CD4-positive, alpha-beta T cell treated with Interleukin-6 at 100 ng/mL for 8 hours (primary cell): ENCODE measurements at places on chromosomes 12 and 14.

DNA sequence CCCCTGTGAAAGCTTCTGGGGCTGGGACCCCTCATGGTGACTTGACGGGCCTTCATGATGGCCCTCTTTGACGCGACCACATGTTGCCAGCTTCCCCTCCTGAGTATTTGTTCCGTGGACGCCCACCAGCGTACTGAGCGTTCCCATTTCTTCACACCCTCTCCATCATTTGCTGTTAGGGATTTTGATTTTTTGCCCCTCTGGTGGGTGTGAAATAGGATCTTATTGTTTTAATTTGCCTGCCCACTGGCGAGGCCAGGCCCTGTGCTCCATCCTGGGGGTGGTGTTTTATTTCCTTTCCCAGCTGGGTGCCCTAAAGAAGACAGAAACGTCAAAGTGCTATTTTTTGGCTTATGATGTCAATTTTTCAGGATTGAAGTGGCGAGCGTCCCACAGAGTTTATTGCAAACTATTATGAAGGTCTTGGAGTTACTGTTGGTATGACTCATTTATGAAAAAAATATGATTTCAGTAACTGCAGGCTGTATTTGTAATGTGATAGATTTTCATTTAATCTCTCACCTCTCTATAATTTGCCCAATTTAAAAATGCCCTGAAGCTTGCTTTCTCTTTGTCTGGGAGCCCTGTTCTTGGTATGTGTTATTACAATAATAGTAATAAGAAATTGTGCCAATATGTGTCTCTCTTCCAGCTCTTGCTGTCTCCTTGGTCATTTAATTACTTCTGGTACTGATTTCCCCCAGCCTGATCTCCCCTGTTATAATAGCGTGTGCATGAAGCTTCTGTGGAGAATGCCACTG lies 99.6 kb downstream of the SLC25A47 start:
- DNase-seq: no peak

DNA sequence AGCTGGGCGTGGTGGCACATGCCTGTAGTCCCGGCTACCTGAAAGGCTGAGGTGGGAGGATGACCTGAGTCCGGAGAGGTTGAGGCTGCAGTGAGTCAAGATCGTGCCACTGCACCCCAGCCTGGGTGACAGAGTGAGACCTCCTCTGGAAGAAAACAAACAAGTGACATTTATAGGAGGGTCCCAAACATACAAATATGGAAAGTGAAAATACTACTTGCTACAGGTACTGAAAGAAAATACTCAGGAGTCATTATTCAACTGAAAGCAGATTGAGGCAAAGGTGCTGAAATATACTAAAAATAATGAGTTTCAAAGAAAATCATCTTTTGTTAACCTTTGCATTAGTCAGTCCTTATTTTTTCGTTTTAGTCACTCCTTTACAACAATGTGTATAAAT lies 53.5 kb downstream of the ETV6 start:
- DNase-seq: no peak

- DNase-seq: no peak
These were observed 30.3 kb downstream of the CCDC88C start for GRCh38 chr14:91387169-91387835.

GRCh38 chr14:65286443-65286842 lies 126.1 kb upstream of the FUT8 start:
- peak; percentile 9 for DNase-seq

GRCh38 chr14:69680297-69680696 lies 68.9 kb downstream of the SUSD6 start:
- DNase-seq: no peak

DNA sequence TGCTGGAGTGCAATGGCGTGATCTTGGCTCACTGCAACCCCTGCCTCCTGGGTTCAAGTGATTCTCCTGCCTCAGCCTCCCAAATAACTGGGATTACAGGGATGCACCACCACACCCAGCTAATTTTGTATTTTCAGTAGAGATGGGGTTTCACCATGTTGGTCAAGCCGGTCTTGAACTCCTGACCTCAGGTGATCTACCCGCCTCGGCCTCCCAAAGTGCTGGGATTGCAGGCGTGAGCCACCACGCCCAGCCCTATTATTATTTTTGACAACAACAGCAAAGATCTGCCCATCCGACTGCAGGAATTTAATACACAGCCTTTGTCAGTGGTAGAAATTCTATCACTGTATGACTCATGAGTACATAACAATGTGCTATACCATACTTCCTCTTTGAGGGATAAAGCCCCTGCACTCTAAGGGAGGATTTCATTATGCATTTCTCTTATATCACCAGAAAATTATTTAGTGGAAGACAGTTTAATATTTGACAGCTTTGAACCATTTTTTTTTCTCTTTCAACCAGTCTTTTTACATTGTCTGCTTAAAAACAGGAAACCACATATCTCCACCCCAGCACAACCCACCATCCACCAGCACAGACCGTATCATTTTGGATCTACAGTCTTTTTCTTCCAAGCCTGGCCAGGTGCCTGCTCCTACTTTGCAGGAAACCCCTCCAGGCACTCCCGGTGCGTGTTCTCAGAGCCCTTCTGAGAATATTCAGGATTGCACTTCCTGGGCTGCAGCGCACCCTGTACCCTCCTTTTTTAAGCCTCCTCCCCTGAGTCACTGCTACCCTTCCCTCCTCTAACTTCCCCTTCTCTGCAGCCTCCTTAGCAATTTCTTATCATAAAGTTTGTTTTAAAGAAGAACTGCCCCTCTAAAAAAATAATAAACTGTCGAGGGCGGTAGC lies 594 bp downstream of the ARHGDIB start:
- DNase-seq: peak; percentile 63

DNA sequence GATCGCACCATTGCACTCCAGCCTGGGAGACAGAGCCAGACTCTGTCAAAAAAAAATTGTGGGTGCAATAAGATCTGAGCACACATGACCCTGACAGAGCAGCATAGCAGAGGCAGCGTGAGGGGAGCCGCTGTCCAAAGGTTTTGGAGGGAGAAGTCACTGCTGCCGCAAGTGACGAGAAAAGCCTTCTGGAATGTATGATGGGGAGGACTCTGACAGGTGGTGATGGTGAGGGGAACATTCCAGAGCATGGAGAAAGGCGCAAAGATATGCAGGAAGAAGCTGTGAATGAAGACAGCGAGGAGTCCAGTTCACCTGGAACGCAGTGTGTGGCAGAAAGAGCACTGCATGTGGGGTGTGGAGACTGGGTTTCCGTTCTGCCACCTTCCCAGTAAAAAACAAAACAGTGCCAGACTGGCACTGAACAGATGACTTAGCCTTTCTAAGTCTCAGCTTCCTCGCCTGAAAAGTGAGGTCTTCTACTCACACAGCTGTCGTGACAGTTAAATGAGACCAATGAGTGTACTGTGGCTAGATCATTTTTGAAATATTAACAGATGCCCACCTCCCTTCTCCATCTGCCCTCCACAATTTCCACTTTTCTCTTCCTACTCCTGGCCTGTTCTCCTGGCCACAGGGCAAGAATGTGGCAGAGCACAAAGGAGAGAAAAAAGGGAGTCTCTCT lies 53.4 kb upstream of the PTHLH start:
- no peak for DNase-seq

GRCh38 chr12:98058838-98059237 lies 456.6 kb upstream of the TMPO start:
- no peak for DNase-seq

GRCh38 chr12:106045251-106045674 lies 93.5 kb downstream of the NUAK1 start:
- no peak for DNase-seq

- no peak for DNase-seq
These were observed 1.5 kb downstream of the LGR5 start for GRCh38 chr12:71440763-71441748.

GRCh38 chr12:104648756-104649155 lies 192.0 kb downstream of the CHST11 start:
- no peak for DNase-seq

DNA sequence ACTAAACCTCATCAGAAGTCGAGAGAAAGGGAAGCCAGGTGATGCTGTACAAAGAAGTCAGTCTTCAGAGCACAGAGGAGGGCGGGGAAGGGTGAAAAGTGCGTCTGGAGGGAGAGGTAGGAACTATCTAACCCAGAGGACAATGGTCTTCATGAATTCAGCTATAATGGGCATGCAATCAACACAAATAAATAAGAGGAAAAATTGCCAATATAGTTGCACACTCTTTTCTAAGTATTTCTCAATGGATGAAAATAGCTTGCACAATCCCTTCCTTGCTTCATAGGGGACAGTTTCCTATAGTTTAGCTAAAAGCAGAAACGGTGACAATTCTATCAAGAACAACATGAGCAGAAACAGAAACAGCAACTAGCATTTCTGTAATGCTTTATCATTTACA lies 931.2 kb downstream of the AACS start:
- DNase-seq: no peak

DNA sequence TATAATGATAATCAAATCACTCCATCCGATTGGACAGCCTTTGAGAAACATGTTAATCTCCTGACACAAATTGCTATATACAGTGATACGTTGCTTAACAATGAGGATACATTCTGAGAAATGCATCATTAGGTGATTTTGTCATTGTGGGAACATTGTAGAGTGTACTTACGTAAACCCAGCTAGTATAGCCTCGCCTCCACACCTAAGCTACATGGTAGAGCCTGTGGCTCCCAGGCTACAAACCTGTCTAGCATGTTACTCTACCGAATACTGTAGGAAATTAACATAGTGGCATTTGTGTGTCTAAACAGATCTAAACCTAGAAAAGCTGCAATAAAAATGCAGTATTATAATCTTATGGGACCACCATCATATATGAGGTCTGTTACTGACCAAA lies 128.6 kb upstream of the PWP1 start:
- DNase-seq: no peak

DNA sequence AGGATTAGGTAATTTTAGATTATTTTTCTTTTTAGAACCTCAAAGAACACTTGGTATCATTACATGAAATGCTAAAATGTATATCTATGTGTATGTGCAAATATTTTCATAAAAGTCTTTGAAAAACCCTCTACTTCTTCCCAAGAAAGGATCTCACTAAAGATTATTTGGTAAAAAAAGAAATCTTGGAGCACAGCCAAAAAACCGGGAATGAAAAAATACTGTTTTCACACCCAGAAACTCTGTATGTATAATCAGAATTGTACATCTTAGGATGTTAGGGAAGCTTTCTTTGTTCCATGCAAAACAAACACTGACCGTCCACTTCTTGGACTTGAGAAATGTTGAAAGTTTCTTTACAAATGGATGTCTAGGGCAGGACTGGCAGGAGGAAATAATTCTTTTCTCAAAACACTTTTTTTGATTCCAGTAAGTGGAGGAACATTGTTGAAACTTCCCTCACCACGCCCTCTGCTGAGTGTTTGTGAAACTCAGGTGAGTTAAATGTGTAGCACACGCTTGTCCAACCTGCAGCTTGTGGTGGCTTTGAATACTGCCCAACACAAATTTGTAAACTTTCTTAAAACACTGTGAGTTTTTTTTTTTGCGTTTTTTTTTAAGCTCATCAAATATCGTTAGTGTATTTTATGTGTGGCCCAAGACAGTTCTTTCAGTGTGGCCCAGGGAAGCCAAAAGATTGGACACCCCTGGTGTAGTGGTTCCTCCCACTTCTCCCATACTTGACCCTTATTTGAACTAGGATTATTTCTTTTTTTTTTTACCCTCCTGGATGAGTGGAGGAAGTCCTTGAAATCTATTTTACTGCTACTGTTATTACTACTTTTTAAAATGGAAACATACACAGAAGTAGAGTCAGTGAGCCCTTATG lies 26.6 kb downstream of the FBXO34 start:
- peak; percentile 25 for DNase-seq

GRCh38 chr14:95033682-95034632 lies 123.4 kb downstream of the DICER1 start:
- DNase-seq: no peak

DNA sequence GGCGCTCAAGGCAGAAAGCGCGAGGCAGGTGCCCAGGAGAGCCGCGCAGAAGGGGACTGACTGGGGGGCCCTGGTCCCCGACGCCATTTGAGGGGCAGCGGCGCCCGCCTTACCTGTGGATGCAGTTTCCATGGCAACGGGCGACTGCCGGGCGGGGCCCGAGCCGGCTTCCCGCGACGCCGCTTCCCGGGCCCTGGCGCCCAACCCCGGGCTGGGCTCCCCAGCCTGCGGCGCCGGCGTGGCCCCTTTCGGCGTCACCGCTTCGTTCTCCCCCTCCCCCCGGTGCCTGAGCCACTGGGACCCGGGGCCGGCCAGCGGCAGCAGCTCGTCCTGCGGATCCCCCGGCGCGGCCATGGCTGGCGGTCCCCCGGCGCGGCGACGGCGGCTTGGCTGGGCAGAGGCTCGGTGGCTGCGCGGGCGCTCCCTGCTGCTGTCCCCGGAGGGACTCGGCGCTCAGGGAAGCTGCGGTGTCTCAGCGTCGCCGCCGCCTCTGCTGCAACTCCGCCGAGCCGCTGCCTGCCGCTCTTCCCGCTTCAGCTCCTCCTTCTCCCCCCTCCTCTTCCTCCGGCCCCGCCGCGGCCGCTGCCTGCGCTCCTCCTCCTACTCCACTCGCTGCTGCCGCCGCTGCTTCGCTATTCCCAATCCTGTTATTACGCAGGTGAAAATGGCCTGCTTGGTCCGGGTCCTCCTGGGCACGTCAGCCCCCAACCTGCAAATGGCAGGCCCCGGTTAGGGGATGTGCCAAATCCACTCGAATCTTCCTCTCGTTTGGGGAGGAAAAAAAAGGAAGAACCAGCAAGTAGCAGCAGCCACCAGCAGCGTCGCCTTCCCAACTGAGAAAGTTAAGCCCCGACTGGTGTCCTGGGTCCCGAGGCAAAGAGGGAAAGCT lies at the start of gene RTN1:
Gene RTN1, minus strand, starts transcription at position 500 of the 889 bp plus-strand sequence. Its CDS starts 146 bp downstream, at position 354.
- no peak for DNase-seq

DNA sequence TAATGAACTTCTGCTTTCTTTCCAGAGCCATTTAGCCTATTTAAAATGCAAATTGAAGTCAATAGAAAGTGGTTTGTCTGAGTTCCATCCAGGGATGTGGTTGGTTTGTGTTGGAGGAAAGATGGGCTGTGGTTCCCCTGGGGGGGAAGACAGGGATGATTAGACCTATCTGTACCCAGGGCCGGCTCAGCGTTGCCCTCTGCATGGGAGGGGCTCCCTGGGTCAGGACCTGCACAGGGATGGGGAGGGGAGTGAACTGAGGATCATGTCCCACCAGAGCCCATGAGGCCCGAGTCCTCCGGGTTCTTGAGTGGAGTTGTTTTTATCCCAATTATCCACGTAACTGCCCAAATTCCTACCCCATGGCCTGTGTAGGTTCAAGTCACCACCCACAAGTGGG lies 76.9 kb upstream of the SFSWAP start:
- no peak for DNase-seq

GRCh38 chr12:117159674-117160073 lies 30.6 kb downstream of the FBXO21 start:
- DNase-seq: no peak

- peak; percentile 58 for DNase-seq
These were observed 15.8 kb upstream of the PPP4R4 start for GRCh38 chr14:94158239-94158883.

GRCh38 chr14:34003691-34004090 lies 52.8 kb upstream of the EGLN3 start:
- DNase-seq: no peak
